ENCODE measurements at places on chromosomes 7 and 10. TPM values are rescaled to one million over a fixed set of nuclear protein-coding genes. Genes with fewer than 3 reads are reported as not detected.

Gene CPA1
- not detected for total RNA-seq

Gene ECHS1
- total RNA-seq, result 317 TPM

Gene HMX3
- not detected for total RNA-seq

Gene ANK3
- 23.2 TPM for total RNA-seq

Gene PLA2G12B
- not detected for total RNA-seq

Gene AFAP1L2
- 5.9 TPM for total RNA-seq

Gene ZFAND4
- total RNA-seq, result 24.0 TPM

Gene LIPM
- total RNA-seq, result not detected

Gene GNG11
- 34.1 TPM for total RNA-seq

Gene RBM20
- total RNA-seq, result 1.0 TPM

Measured in subcutaneous adipose tissue (tissue), 4 donors.